Myocyte (in vitro differentiated cells): ENCODE measurements at places on chromosomes 6 and 20. TPM values are rescaled to one million over a fixed set of nuclear protein-coding genes. Genes with fewer than 3 reads are reported as not detected.

- no peak for DNase-seq
These were observed 28.3 kb downstream of the KCNQ5 start for GRCh38 chr6:72650081-72650745.

DNA sequence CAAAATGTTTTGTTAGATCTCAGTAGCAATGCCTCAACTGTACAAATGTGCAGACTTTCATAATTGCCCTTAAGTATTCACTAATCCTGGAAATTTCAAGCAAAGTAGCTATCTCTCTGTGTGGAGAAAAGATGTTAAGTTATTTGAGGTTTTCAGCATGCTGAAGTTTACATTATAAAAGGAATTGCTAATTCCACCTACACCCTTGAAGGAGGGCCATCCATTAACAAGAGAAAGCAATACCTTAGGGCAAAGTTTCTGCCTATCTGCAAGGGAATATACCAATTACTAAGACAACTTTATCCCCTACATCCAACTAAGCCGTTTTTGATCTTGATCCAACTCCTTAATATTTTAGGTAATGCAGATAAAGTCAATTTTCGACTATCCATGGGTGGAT is 380.7 kb upstream of the BTBD3 start:
- DNase-seq: no peak

DNA sequence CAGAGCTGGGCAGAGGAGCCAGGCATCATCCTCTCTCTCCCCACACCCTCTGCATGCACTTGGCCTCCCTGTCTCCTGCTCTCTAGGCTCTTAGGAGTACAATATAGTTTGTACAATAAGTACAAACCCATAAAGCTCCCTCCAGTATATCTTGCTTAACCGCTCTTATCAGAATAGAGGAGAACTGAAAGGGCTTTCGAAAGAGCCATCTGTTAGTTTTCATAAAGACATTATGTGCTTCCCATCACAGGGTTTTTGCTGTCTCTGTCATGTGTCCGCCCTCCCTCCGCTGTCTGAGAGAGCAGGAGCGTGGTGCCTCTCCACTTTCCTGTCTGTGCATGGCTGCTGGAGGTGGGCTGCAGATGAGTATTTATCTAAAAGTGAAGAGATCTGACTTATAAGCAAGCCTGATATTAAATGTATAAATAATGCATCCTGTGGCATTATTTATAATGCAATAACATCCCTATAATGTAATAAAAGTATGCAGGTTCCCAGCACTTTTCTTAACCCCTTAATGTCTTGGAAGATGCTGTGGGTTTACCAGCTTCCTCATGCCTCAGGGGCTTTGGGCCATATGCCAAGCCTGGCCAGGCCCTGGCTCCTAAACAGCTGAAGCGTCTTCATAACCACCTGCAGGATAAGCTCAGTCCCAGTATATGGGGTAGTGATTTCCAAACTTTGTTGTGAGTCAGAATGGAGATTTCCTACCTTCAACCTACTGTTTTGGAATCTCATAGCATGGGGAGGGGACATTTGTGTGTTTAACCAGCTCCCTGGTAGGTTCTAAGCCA is 297.1 kb downstream of the DHX35 start:
- DNase-seq: no peak

- no peak for DNase-seq
These were observed 670 bp downstream of the NCOA5 start for GRCh38 chr20:46089167-46089416.

- DNase-seq: no peak
These were observed 25.7 kb upstream of the AAR2 start for GRCh38 chr20:36210436-36211021.

DNA sequence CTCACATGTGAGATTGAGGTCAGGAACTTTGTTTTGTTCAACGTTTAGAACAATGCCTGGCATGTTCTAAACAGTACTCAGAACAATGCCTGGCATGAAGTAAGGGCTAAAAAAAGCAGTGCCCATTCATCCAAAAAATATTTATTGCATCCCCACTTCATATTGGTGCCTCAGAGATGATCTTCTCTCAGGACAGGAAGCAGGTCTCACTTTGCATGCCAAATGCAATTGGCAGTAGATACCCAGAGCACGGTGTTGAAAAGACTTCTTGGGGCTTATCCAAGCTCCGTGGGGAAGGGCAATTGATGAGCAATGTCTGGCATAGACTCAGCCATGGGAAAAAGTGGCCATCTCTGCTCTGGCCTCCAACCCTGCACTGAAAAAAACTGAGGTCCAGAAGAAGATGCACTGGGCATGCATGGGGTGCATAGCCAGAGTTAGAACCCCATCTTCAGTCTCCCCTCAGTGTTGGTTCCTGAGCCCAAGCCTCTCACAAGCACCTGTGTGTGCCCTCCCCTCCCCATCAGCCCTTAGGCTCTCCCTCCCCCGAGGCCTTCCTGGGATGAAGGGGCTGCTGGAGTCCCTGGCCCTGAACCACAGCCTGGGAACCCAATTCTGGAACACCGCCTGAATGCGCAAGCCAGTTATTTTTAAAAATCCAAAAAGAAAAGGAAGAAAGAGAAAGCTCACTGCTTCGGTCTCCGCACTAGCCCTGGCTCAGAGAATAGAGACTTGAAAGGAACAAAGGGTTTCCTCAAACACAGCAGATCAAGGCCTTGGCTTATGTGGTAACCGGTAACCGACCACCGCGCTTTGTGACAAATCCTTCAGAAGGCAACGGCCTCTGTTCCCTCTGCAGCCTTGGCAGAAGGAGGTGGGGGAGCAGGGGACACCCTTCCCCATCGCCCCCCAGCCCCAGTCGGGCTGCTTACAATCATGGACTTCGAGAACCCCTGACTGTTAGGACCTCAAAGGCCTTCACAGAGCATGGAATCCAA is 78.5 kb upstream of the SIRPA start:
- DNase-seq: peak; percentile 92

- DNase-seq: no peak
These were observed 85.5 kb upstream of the RPS6KA2 start for GRCh38 chr6:166712286-166713228.

GRCh38 chr6:37221585-37222124 is 35.9 kb upstream of the TBC1D22B start:
- DNase-seq: no peak

UCKL1 gene
- total RNA-seq: 19.9 and 22.3 TPM in 2 replicates

AURKA gene
- total RNA-seq: 5.7 and 11.6 TPM in 2 replicates

SIM1 gene
- 29.7 and 39.7 TPM in 2 replicates for total RNA-seq

OVOL2 gene
- total RNA-seq: not detected in 2 replicates

LY6G5B gene
- total RNA-seq: 2.9 and 4.0 TPM in 2 replicates
